ENCODE measurements at places on chromosomes 1 and 21.

DNA sequence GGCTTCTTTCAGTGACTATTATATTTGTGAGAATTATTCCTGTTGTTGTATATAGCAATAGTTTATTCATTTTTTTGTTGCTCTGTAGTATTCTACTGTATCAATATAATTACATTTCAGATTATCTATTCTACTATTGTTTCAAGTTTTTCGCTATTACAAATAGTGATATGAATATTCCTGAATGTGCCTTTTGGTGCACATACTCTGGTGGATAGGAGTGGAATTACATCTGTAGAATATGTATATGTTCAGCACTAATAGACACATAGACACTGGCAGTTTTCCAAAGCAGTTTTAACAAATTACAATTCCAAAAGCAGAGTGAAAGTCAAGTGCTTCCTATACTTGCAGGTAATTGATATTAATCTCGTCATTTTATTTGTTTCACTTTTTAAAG lies 696.2 kb upstream of the PRMT6 start:
- DNase-seq, result no peak

GRCh38 chr1:234702342-234703000 lies 92.5 kb upstream of the IRF2BP2 start:
- DNase-seq, result no peak

GRCh38 chr1:157085421-157085820 lies 14.2 kb downstream of the ETV3L start:
- DNase-seq, result no peak

- no peak for DNase-seq
Observed at GRCh38 chr1:233487408-233487807, 126.5 kb upstream of the KCNK1 start.

DNA sequence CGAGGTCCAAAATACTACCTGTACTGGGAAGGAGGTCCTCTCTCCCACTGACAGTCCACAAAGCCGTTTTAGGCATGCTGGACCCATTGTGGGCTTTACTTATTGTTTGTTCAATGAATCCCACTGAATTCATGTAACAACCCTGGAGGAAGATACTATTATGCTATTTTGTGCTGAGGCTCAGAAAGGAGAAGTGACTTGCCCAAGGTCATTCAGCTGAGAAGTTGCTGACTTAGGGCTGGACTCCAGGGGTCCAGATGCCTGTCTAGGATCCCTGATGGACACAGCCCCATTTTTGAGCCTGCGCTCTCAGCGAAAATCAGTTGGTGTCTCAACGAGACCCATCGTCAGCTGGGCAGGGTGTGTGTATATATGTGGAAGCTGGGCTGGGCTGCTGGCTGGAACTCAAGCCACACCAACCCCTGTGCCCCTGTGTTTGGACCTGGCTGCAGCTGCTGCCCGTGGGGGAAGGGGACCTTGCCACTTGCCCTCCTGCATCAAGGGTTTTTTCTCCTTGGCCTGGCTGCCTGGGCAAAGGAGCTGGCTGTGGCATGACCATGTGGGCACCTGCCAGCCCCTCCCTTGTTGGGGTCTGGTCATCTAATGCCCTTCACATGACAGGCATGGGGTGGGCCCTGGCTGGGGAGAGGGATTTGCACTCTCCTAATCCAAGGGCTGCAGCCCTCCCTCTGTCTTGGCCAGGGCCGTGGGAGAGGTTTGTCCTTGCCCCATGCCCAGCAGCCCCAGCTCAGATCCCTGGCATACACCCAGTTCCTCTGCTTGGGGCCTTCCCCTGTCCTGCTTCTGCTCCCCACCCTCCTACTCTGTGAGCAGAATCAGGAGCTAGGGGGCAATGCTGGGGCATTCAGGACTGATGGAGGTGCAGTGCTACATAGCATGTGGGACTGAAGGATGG lies 15.0 kb downstream of the KCNQ4 start:
- DNase-seq, result no peak

DNA sequence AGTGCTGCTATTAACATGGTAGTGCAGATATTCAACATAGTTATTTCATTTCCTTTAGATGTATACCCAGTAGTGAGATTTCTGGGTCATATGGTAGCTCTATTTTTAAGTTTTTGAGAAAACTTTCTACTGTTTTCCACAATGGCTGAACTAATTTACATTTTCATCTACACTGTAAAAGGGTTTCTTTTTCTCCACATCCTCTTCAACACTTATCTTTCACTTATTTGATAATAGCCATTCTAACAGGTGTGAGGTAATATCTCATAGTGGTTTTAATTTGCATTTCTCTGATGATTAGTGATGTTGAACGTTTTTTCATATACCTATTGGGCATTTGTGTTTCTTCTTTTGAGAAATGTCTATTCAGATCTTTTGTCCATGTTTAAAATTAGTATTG lies 149.8 kb downstream of the PDE4B start:
- DNase-seq, result no peak

DNA sequence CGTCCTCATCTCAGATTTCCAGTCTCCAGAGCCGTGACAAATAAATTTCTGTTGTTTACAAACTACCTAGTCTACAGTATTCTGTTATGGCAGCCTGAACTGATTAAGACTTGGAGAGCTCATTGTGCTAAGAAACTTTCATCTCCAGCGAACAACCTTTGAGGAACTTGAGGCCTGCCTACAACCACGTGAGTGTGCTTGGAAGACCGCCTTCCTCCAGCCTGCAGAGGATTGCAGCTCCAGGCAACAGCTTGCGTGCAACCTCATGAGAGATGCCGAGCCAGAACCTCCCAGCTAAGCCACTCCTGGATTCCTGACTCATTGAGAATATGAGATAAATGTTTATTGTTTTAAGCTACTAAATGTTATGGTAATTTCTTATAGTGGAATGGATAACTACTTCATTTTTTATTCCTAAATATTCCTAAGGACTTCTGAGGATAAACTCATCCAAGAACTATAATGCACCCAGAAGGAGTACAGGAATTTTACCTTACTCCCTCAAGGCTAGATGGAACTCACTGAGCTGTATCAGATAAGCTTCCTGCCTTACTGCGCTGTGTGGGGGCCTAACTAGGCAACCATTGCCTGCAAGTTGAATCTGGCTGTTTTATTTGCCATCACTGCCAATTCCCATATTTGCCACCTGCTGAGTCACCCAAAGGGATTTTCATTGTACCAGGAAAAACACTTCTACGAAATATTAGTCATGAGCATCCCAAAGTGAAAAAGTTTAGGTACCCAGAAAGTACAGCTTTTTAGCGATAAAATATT lies 17.6 kb downstream of the FAM177B start:
- DNase-seq, result no peak

DNA sequence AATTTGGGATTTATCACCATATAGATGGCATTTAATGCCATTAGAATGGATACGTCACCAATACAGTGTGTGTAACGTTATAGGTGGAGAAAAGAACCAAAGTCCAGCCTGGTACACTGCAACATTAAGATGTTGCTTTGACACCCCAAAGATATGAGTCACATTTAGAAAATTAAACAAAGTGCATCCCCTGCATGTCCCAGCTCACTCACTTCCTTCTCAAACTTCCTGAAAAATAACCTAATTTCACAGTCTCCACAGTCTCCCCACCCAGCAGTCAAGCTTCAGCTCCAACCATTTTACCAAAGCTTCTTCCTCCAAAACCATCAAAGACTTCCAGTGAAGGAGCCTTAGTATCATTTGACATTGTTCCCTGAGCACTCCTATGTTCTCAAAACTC lies 111.9 kb downstream of the OMA1 start:
- DNase-seq, result no peak

- DNase-seq, result peak; percentile 73
Observed at GRCh38 chr1:147890177-147890790, 12.3 kb upstream of the GJA8 start.

DNA sequence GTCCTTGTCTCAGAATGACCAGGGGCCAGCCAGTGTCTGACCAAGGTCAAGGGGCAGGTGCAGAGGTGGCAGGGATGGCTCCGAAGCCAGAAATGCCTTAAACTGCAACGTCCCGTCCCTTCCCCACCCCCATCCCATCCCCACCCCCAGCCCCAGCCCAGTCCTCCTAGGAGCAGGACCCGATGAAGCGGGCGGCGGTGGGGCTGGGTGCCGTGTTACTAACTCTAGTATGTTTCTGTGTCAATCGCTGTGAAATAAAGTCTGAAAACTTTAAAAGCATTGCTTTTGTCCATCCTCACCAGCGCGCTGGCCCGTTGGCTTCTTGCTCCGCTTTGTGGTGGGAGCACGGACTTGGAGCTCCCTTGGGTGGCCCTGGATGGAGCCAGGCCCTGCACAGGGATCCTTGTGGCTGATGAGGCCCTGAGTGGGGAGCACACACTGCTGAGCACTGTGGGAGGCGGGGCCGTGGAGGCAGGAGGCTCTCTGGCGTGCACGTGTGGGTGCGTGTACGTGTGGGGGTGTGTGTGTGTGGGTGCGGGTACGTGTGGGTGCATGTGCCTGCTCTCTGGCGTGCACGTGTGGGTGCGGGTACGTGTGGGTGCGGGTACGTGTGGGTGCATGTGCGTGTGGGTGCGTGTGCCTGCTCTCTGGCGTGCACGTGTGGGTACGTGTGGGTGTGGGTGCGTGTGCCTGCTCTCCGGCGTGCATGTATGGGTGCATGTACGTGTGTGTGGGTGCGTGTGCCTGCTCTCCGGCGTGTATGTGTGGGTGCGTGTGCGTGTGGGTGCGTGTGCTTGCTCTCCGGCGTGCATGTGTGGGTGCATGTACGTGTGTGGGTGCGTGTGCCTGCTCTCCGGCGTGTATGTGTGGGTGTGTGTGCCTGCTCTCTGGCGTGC lies 18.0 kb downstream of the RNF223 start:
- no peak for DNase-seq

DNA sequence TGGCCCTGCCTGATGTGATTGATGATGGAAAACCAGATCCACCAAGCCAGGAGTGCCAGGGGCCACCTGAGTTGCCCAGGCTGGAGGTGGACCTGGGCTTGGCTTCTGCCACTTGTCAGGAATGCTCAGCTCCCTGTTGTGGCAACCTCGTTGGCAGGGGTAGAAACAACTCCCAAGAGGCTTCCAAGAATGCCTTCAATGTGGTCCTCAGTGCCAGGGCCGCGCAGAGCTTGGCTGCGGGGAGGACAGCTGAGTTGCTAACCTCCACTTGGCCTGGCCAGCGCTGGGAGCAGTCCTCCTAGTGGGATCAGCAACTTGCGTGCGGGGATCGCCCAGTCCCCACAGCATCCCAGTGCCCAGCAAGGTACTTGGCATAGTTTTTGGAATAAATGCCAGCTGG lies 9.0 kb downstream of the MYOM3 start:
- no peak for DNase-seq

DNA sequence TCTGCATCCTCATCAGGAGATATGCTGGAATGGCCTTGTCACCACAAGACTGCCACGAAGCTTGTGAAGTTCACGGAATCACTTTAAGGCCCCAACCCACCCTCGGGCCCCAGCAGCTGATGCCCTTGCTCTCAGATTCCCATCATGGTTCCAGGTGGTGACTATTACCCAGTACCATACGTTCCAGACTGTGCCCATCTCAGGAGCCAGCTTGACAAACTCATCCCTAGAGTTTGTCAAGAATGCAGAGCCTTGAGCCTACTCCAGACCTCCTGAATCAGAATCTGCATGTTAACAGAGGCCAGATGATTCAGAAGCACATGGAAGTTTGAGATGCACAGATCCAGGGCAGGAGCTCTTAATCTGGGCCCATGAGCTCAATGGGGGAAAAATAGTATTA lies 53.9 kb upstream of the RBM15 start:
- DNase-seq, result no peak

DNA sequence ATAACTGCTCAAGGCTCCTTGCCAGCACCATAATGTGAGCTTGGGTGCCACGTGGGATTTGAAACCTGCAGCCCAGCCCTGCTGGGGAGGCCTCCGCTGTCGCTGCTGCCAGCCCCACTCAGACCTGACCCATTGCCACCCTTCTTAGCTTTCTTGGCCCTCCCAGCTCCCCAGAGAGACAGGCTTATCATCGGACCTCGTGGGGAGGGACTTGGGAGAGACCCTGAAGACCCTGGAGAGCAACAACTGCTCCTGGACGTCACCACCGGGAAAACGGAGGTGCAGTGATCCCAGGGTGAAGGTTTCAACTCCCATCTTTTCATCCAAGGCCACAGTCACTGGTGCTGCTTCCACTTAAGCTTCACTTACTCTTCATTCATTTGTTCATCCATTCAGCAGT lies 596.1 kb downstream of the PTPRU start:
- DNase-seq, result no peak

- no peak for DNase-seq
Observed at GRCh38 chr1:153906396-153906795, 16.4 kb downstream of the GATAD2B start.

DNA sequence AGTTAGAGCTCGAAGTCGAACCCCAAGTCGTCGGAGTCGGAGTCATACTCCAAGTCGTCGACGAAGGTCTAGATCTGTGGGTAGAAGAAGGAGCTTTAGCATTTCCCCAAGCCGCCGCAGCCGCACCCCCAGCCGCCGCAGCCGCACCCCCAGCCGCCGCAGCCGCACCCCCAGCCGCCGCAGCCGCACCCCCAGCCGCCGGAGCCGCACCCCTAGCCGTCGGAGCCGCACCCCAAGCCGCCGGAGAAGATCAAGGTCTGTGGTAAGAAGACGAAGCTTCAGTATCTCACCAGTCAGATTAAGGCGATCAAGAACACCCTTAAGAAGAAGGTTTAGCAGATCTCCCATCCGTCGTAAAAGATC lies 12.1 kb downstream of the SON start:
- DNase-seq, result no peak

DNA sequence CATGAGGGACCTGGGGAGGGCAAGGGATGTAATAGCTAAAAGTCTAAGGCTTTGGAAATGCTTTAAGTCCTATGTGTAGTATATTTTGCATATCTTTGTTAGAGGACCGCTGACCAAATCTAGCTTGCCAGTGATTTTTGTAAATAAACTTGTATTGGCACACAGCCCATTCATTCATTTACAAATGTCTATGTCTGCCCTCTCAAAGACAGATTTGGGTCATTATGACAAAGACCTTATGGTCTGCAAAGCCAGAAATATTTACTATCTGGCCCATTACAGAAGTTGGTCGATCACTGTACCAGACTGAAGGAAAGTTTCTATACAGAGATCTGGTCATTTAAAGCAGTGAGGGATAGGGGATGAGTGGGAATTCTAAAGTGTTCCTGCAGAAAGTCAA lies 120.1 kb upstream of the RAVER2 start:
- DNase-seq, result no peak
